SHP77 treated with DMSO at 0.1 percent for 48 hours (cell line): ENCODE measurements at places on chromosomes 13 and 19.

GRCh38 chr13:102277286-102277685 is 124.6 kb downstream of the FGF14 start:
- DNase-seq, result no peak

DNA sequence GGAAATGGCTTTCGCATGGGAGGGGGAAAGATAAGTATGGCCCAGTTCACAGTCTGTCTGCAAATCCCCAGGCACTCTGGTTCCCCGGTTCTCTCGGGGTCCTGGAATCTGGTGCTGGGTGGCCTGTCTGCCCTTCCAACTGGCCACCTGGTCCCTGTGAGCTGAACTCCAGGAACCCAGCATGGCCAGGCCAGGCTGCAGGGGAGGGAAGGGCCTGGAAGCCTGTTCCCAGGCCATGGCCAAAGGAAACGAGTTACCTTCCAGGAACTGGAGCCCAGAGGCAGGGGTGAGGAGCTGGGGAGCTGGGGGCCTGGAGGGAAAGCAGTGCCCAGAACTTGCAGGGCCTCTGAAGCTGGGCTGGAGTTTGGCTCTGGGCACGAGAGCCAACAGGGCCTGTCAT is 19.1 kb upstream of the PNMA8C start:
- no peak for DNase-seq

GRCh38 chr19:46634045-46634655 is 1.9 kb downstream of the GNG8 start:
- DNase-seq, result no peak

GRCh38 chr13:98207416-98207815 is 30.3 kb upstream of the RNF113B start:
- no peak for DNase-seq

GRCh38 chr19:35903550-35904179 is 1.3 kb downstream of the HCST start:
- peak; percentile 48 for DNase-seq

DNA sequence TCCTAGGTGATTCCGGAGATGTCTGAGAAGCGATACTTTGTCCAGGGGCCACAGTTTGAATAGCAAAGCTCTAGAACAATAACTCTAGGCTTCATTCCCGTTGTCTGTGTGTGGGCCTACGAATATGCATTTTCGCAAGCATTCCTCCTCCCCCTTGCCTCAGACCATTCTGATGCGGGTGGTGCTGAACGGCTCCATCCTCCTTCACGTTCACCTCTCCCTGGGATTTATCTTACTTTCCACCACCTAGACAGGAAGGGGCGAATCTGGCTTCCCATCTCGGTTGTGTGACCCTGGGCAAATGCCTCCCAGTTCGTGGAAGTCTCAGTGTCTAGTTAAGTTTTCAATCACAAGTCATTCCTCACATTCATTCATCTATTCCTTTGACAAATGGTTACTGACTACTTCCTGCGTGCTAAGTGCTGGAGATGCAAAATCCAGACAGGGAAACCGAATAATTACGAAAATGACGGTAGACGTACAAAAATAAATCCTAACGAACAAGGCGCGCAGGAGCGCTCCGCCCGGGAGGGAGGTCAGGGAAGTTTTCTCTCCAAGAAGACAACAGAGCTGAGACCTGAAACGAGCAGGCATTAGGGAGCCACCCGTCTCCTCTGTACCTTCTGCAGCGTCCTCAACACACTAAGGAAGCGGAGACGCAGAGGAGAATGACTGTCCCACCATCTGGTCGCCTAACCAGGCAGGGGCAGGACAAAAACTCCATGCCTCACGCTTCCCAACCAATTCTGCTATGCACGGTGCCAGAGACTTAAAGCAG is 1.3 kb upstream of the CNOT3 start:
- no peak for DNase-seq

- no peak for DNase-seq
Measured at GRCh38 chr19:6272411-6272791, 7.4 kb downstream of the MLLT1 start.
